ENCODE measurements at places on chromosomes 3 and 15.

DNA sequence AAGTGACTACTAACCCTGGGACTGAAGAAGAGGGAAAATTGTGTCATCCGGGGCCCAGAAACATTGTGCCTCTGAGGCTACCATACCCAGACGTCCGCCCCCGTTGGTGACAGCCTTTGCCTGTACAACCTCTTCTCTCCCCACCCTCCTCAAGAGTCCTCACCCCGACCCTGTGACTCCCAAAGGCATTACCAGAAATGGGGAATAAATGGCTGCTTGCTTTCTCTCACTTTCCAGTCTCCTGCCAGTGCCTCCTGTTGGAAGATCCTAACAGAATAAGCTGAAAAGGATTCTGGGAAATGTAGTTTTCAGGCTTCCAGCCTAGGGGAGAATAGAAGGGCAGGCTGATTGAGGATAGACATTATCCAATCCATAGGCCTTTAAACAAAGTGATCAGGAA is 30.8 kb upstream of the SLC25A36 start:
- DNase-seq, result no peak

DNA sequence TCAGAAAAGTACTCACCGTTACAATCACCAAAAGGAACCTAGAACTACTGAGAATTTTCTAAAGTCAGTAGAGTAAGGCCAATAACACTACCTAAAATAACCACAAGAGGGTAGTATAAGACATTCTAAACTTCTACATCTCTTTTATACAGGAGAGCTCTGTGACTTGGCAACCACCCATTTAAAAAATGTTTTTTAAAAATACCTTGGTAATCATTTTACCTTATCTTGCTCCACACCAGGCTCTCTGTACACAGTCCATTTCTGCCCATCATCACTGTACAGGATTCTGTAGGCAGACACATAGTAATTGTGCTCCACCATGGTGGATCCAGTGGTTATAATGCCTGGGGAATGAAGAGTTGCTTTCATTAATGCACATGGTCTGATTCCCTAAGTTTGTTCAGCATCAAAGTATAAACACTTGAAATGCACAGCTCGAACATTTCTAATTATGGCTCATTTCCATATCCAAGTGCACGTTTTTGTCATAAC is 54.5 kb downstream of the ST3GAL6 start:
- DNase-seq, result no peak

DNA sequence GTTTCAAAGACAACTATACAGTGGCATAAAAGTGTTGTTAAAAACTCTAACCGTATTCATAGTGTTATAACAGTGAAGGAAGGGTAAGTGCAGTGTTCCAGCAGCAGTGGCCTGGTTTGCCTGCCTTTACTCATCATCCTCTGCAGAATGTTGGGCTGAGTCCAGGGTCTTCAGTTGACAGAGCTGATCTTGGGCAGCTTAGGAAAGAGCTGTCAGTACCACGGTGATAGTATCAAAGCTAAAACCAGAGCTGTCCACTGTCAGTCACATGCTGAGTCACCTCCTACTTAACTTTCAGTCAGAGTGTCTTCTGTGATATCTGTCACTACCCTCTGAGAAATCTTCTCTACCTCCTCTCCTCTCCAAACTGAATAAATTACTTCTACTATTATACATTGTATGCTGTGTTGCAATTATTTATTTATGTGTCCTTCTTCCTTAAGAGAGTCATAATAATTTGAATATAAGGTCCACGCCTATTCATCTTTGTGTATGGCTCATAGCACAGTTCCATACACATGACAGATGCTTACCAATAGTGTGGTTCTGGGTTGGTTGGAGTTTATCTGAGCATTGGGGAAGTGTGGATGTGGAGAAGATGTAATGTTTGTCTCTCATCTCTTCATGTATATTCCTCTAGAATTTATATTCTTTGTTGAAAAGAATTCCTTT is 242.1 kb downstream of the ZIC1 start:
- no peak for DNase-seq

DNA sequence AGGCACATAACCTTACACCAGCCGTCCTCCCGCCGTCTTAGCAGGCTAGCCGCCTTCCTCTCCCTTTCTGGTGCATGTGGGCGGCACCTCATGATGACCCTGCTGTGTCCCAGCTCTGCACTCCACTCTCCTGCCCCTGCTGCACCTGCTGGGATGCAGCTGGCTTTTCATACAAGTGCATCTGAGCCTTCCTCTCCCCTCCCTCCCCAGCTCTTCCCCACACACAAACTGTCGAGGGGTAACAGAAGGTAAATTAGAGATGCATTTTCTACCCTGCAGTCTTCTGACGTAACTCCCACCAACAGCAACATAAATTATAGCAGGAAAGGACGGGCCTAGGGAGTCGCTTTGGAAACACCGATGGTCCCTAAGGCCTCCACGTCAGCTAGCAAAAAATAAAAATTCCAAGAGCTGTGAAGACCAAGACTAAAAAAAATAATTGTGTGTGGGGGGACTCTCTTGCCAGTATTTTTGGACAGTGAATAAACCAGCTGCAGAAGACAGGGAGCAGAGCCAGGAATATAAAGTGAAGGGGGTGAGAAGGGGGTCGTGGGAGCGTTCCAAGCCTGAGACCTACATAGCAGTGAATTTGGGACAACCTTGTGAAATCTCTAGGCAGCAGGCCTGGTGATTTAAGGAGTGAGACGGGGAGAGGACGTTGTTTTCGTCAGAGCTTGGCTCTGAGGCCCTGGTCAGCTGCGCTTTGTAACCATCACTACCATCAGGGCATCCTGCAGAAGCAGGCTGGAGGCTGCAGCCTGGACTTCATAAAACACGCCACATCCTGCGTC is 216.2 kb downstream of the ADAMTS17 start:
- DNase-seq, result no peak

GRCh38 chr3:51873253-51873766 is 2.1 kb downstream of the IQCF5 start:
- DNase-seq, result no peak

- DNase-seq, result no peak
These were observed 31.9 kb downstream of the PDIA5 start for GRCh38 chr3:123098426-123099330.

GRCh38 chr15:32886459-32886858 is 168.7 kb downstream of the GREM1 start:
- DNase-seq, result no peak

DNA sequence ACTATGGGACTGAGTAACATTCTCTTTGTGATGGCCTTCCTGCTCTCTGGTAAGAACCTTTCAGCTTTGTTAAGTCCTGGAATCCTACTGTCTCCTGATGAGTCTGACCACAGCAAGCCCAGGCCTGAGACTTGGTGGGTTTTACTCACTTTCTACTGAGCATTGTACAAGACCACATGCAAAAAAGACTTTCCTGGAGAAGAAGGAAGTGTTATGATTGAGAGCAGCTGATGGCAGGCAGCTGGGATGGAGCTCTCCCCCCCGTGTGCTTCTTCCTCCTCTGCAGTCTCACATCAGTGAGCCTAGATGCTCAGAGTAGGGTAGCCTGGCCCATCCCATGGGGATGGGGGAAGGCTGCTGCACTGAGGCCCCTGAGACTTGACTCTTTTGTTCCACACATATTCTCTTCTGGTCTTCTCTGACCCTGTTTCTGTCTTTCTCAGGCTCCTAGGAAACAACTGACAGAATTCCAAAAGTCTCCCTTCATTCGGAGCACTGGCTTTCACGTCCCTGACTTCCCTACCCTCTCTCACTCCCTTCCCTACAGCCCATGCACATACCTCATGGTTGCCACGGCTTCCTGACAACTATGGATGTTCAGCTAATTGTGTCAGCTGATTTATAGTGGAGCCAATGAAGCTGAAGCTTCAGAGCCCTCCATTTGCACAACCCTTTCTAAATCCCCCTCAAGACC is 36.6 kb downstream of the CD86 start:
- DNase-seq, result no peak

GRCh38 chr15:65818927-65819562 is 27.0 kb upstream of the DENND4A start:
- no peak for DNase-seq

All from NK-92 treated with Interleukin-12 subunit alpha and Interleukin-12 subunit beta, amount 100 ng/mL, for 24 hours (cell line).